ENCODE measurements at places on chromosomes 16 and 17.
A peak's percentile ranks its signal among the peaks of the same experiment; 100 is the strongest.

GRCh38 chr17:19338031-19338990, 24.2 kb downstream of the B9D1 start:
- peak; percentile 88 for DNase-seq

DNA sequence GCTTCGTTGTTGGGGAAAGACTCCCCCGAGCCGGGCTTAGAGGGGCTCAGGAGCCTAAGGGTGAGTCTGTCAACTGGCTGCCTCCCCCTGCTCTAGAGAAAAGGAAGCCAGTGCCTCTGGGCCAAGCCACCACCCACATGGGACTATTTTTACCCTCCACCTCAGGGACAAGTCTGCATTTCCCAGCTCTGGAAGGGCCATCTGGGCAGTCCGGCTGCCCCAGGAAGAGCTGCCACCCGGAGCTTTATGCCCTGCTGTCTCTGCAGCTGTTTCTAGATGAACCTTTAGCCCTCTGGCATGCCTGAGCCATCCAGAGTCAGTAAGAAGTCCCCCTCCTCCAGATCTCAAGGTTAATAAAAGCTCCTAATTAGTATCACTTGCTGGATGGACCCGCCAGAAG, 5.3 kb upstream of the RPRML start:
- DNase-seq = no peak

DNA sequence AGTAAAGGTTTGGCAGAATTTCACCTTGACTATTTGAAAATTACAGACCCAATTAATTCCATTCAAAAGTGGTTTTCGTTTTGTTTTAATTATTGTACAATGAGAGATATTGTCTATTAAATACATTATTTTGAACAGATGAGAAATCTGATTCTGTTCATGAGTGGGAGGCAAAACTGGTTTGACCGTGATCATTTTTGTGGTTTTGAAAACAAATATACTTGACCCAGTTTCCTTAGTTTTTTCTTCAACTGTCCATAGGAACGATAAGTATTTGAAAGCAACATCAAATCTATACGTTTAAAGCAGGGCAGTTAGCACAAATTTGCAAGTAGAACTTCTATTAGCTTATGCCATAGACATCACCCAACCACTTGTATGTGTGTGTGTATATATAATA, 72.6 kb downstream of the CDK12 start:
- no peak for DNase-seq

DNA sequence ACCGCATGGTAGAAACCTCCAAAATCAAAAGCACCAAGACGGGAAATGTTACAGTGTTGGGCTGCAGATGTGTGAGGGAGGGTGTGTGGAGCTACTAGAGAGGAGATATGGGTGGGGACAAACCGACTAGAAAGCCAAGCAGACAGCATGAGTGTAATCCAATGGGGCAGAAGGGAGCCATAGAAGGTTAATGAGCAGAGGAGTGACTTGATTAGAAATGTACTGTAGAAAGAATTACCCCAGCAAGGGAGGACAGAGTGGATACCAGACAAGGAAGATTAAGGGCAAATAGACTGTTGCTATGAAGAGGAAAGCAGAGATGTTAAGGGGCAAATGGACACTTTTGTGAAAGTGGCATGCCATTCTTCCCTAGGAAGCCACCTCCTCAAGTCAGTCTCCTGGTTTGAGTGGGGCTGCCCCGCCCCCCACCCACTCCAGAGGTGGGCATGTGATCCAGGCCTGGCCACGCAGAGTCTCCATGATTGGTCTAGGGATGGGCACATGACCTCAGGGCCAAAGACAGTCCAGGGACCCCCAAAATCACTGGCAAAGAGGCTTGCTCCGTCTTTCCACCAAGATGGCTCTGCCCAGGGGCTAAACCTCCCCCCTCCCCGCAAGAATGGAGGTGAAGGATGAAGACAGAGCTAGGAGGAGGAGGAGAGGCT, 4.3 kb downstream of the COTL1 start:
- peak; percentile 70 for DNase-seq

GRCh38 chr17:57515662-57516211, 229.4 kb downstream of the CCDC182 start:
- no peak for DNase-seq

- no peak for DNase-seq
Measured at GRCh38 chr16:79843631-79844043, 243.1 kb upstream of the MAF start.

All from suppressor macrophage (primary cell).